ENCODE measurements at places on chromosomes 2 and 18.
A peak's percentile ranks its signal among the peaks of the same experiment; 100 is the strongest.

GRCh38 chr2:3606028-3606369 is 11.1 kb downstream of the COLEC11 start:
- no peak for DNase-seq

GRCh38 chr2:121272596-121272995 is 12.4 kb downstream of the TFCP2L1 start:
- no peak for DNase-seq

DNA sequence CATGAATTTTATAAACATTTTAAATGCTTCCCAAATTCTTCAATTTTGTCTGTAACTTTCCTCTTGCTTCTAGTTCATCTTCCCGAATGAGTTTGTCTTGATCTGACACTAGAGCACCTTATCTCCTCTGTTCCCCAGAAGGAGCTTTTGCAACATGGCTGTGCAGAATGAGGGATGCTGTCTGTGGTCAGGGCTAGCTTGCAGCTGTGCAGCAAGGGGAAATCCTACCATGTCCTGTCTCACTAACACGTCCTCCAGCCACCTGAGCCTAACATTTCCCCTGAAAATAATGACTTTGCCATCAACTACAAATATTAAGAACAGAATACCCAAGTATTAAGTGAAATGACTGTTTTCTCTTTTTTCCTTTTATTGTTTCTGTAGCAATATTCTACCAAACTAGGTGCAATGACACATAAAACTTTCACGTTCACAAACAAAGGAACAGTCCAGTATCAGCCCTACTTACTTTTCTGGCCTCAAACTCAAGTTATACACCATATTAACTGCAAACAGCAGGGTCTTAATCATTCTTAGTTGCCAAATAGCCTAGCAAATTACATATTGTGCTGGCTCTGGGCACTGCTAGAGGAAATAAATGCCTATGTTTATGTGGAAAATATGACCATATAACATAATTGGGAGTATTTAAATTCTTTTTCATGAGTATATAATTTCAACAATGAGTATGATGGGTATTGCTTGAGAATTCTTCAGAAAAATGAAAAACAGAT is 423.3 kb downstream of the CMPK2 start:
- DNase-seq: no peak

- DNase-seq: no peak
These were observed 92.3 kb downstream of the RAB3GAP1 start for GRCh38 chr2:135144343-135144742.

- peak; percentile 22 for DNase-seq
These were observed 14.9 kb upstream of the ITM2C start for GRCh38 chr2:230849633-230850357.
